ENCODE measurements at places on chromosomes 12 and 14.

- no peak for DNase-seq
These were observed 155.4 kb upstream of the PDE3A start for GRCh38 chr12:20212658-20213555.

GRCh38 chr12:109890620-109891170 lies 9.4 kb upstream of the TCHP start:
- DNase-seq, result no peak

DNA sequence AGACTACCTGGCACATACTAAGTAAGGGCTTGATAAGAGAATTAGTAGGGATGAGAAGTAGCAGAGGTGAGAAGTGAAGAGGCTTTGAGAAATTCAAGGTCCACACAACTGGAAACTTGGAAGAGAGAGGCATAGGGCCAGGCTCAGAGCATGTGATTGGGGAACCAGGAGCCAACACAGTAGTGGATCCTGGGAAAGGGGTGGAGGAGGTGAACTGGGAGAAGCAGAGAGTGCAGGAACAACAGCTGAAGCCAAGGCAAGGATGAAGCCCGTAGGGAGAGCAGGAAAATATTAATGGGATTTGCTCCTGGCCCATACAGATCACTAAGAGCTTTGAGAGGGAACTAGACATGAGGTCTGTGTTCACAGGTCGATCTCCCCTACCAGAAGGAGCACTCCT lies 1.4 kb upstream of the ITGB7 start:
- no peak for DNase-seq

DNA sequence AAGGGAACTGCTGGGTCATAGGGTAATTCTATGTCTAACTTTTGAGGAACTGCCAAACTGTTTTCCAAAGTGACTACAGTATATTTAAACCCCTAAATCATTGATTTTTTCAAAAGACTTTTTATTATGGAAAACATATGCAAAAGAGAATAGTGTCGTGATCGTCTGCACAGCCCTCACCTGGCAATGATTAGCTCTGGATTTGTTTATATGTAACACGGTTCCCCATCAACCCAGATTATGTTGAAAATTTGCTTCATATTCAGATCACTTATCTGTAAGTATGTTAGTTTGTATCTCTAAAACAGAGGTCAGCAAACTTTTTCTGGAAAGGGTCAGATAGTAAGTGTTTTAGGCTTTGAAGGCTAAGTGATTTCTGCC lies 52.7 kb downstream of the CCDC92 start:
- DNase-seq, result no peak

- no peak for DNase-seq
These were observed 190.8 kb upstream of the C14orf180 start for GRCh38 chr14:104388541-104389325.

- DNase-seq, result no peak
These were observed 4.5 kb downstream of the OS9 start for GRCh38 chr12:57698414-57698813.

- no peak for DNase-seq
These were observed 62.3 kb upstream of the TMEM132C start for GRCh38 chr12:128204711-128205110.

DNA sequence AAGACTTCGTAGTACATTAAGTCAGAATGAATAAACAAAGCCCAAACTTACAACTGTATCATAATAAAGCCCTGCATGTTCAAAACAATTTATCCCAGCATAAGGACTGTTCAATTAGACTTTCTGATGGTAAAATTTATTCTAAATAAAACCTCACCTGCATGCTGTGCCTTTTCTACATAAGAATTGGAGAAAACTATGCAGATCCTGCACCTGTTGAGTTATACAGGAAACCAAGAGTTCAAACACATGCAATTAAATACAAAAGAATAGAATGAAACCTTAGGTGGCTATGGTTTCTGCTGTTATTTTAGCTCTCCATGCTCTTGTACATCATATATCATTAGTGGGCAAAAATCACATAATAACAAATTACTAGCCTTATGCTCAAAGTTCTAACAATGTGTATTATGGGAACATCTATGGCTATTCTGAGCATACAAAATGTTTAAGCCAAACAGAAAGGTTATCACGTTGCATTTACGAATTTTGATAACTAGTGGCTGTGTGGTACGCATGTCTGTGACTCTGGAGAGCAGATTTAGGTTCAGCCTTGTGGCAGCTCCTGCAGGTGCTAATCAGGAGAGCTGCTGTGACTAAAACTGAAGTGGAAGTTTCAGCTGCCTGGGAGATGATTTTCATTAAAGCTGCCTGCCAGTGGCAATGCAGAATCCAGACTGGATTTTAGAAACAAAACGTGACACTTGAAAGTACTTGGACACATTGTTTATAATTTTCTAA lies 36.1 kb upstream of the LRFN5 start:
- no peak for DNase-seq

GRCh38 chr14:83826838-83827237 lies 1703.1 kb upstream of the FLRT2 start:
- no peak for DNase-seq

GRCh38 chr14:22561661-22562579 lies 27.1 kb downstream of the DAD1 start:
- DNase-seq, result peak; percentile 68

DNA sequence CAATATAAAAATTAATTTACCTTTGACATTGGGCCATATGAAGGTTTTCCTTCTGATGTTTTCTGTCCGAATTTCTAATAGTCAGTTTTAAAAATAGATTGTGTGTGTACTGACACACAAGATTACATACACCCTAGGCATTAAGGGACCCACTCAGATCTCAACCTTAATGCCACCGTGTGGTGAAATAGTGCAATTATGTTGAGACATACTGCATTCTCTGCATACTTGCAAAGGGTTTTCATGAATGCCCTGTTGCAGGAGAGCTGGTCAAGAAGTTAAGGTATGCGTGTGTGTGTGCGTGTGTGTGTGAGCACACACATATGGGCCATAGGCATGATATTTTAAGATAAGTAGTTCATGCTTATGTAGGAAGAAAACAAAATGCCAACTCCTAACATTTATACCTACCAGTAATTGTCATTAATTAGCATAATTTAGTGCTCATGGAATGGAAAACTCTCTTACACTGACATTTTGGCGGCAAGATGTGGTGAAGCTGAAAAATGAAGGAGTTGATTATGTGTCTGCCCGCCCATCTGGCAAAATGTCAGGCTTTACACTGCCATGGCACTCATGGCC lies 58.8 kb downstream of the PIK3C2G start:
- no peak for DNase-seq

DNA sequence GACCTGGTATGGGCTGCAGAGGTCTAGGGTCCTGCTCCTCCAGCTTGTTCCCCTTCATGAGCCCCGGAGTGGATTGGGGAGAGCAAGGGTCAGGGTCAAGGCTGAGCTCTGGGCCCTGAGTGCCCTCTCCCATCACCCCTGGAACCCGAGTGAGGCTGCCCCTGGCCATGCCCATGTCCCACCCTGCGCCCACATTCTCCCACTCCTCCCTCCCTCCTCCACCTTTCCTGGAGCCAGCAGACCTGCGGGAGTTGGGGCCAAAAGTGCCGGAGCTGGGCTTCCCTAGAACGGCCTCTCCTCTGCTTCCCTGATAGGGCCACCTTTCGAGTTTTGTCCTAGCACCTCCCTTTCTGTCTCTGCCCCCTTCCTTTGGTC lies 590 bp downstream of the SCNN1A start:
- DNase-seq, result no peak

GRCh38 chr12:116443821-116444589 lies 115.2 kb upstream of the MAP1LC3B2 start:
- DNase-seq, result no peak

DNA sequence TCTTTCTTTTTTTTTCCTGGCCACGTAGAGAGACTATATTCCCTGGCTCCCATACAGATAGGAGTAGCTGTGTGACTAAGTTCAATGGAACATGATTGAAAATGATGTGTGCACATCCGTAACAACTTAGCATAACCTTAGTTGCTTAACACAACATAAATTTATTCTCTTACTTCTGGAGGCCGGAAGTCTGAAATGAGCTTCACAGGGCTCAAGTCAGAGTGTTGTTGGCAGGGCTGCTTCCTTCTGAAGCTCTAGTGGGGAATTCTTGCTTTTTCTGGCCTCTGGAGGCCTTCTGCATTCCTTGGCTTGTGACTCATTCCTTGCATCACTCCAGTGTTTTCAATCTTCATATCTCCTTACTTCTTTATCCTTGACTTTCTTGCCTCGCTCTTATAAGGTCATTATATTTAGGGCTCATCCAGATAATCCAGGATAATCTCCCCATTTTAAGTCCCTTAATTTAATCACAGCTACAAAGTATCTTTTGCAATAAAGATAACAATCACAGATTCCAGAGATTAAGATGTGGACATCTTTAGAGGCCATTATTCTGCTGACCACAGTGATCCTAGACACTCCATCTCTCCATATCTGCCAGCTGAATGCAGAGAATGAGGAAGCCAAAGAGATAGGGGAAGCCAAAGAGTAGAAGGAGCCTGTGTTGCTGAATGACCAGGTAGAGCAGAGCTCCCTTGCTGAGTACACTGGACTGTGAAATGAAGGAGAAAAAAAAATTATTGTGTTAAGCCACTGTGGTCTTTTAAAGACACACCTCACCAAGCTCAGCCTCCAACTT lies 21.0 kb upstream of the SNX6 start:
- no peak for DNase-seq

DNA sequence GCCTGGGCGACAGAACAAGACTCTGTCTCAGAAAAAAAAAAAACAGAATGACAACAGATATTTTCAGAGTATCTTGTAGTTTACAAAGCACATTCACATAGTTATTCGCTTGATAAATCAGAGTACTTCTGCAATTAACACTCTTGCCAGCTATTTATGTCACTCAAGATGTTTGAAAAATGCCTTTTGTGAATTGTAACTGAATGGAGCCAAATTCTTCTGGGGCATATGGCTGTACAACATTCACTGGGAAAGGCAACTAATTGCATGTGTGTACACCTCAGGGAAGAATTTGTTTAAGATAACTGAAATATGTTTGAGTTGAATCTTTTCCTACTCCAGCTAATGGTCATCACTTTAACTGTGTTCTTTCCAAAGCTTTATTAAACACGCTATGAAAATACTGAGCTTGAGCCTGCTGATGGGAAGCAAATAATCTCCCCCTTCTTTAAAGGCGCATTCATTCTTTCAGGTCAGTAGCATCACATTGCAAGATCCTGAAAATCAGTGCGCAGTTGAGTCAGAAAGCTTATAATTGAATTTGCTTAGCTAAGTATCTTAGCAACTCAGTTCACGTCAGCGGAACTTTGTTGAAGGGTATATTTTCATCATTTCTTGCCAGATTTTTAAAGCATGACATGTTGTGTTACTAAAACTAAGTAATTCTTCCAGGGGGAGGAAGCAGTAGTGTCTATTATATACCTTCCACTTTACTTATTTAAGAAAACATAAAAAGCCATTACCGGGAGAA lies 66.6 kb downstream of the SINHCAF start:
- DNase-seq, result no peak

DNA sequence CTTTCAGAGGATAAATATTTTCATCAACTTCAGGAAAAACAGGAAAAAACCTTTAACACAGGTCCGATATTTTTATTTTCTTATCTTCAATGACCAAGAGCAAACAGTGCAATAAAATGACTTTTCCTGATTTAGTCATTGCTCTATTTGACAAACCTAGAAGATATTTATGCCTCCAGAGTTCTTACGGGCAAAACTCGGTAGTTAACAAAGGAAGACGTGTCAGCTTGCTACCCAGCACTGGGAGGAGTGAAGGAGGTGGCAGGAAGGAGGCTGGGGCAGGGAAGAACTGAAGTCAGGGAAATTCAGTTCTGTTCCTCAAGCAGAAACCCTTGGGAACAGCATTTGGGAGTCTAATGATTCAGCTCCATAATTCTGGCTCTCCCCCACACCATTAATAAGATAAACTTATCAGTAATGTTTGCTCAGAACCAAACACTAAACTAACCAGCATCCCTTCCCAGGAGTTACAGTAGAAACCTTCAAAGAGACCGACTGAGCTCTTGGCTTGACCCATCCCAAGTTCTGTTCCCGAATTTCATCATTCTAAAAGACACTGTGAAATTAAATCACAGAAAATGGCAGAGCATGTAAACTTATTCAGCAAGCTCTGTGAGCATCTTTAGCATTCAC lies 163.3 kb downstream of the APAF1 start:
- no peak for DNase-seq

GRCh38 chr12:123494124-123494851 lies 36.3 kb downstream of the SNRNP35 start:
- no peak for DNase-seq

- peak; percentile 71 for DNase-seq
These were observed at the start of gene PACS2 for GRCh38 chr14:105314287-105315200. PACS2 (plus strand) TSS chr14:105314748; CDS start chr14:105314919, 171 bp downstream.

DNA sequence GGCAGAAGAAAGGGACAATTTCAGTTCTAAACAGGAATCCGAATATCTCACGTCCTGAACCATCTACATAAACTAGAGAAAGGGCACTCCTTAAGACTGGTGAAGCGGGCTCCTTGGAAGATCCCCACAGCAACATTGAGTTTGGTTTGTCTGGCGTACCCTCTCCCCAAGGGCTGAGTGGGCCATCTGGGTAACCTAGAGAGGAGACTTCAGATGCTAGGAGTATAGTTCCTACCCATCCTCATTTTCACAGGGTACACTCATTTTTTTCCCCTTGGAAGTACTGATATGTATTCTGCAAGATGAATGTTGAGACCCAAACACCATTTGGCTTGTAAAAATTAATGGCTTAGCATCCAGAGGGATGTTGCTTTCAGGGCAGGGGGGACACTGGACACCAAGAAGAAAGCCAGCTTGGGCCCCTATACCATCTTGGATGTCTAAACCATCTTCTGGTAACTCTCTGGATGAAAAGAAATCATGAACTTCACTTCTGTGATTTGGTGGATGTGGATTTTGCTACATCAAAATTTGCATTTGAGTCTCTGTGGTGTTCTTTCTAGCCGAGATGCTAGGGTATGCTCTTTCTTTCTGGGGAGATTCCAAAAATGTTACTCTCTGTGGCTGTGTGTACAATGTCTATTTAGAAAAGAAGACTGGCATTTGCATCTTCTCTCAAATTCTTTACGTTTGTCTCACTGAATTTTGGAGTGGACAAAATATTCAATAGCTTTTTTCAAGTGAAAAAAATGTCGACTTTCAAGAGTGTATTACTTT lies 97.7 kb downstream of the ETV6 start:
- no peak for DNase-seq

GRCh38 chr14:100688598-100689461 lies 37.9 kb upstream of the DLK1 start:
- no peak for DNase-seq

- no peak for DNase-seq
These were observed 5.0 kb downstream of the PPTC7 start for GRCh38 chr12:110577864-110578693.

GRCh38 chr12:103387385-103387784 lies 108.4 kb downstream of the C12orf42 start:
- no peak for DNase-seq
